Right cardiac atrium (tissue), 5 donors: ENCODE measurements at places on chromosomes 12 and 14. TPM values are rescaled to one million over a fixed set of nuclear protein-coding genes. Genes with fewer than 3 reads are reported as not detected.

- DNase-seq = no peak
Observed at GRCh38 chr12:110105159-110105558, 19.0 kb upstream of the IFT81 start.

DNA sequence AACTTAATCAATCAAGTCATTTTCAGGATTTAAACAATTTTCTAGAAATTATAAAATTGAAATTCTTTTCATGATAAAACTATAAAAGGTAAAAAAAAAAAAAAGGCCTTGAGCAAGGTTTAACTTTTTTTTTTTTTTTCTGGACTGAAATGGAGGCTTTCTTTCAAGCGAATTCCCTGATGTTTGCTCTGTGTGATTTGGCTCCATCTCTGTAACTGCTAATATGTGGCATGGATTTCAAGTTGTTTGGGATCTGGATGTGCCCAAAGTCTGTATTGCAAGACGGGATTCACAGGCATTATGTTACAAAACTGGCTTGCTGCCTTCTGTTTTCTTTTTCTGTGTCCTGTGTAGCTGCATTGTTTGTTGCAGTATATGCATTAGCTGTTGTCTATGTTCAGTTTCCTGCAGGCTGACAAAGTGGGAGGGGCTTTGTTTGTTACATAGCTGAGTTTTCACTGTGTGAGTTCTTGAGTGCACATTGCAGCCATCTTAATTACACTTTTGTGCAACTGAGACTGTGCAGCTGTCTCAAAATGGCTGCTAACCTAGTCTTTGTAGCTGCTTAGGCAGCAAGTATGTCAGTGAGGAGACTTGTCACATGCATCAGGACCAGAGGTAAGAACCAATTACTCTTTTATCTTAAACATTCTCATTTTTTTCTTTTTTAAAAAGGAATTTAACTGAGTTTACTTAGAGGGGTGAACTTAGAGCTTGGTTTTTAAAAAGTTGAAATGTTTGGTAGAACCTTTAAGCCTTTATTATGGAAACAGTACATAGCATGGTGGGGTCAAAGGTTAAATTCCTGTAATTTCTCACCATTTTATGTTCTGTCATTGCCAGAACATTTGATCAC lies 19.5 kb downstream of the ATF7IP start:
- DNase-seq = no peak

- DNase-seq = no peak
Observed at GRCh38 chr12:50635364-50635763, 128.5 kb upstream of the ATF1 start.

The WNT5B gene
- 3.6 TPM for total RNA-seq

DNA sequence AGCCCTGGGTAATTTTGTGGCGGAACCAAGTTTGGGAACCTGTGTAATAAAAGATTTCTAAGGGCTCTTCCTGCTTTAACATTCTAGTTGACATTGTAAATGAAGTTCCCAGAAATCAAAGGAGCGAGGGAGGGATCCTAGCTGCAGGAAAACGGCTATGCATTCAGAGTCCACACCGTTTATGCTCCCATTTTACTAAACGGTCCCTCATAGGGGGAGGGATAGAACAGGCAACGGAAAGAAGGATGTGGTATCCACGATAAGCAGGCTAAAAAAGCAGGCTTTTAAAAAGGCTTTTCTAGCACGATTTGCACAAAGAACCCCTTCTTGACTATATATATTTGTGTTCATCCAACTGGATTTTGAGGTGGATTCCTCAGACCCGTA lies 559 bp downstream of the SYNJ2BP start:
- DNase-seq = no peak

The EGLN3 gene
- 98.9 TPM for total RNA-seq

The CEP83 gene
- total RNA-seq = 26.5 TPM

GRCh38 chr12:2561367-2561766 lies 233.4 kb upstream of the FKBP4 start:
- DNase-seq = no peak

The ATN1 gene
- total RNA-seq = 88.5 TPM

The NEUROD4 gene
- total RNA-seq = not detected

The ERGIC2 gene
- total RNA-seq = 83.1 TPM

- no peak for DNase-seq
Observed at GRCh38 chr14:62303437-62303836, 541.2 kb downstream of the SNAPC1 start.

GRCh38 chr12:41441180-41441579 lies 253.1 kb downstream of the PDZRN4 start:
- DNase-seq = no peak

GRCh38 chr14:58167057-58167456 lies 15.0 kb upstream of the ARMH4 start:
- no peak for DNase-seq

The PHETA1 gene
- 8.3 TPM for total RNA-seq

GRCh38 chr12:65125247-65125646 lies 4.1 kb upstream of the WIF1 start:
- no peak for DNase-seq

- no peak for DNase-seq
Observed at GRCh38 chr12:132144810-132145168, 532 bp downstream of the NOC4L start.

- no peak for DNase-seq
Observed at GRCh38 chr12:127722611-127723010, 544.4 kb upstream of the TMEM132C start.

DNA sequence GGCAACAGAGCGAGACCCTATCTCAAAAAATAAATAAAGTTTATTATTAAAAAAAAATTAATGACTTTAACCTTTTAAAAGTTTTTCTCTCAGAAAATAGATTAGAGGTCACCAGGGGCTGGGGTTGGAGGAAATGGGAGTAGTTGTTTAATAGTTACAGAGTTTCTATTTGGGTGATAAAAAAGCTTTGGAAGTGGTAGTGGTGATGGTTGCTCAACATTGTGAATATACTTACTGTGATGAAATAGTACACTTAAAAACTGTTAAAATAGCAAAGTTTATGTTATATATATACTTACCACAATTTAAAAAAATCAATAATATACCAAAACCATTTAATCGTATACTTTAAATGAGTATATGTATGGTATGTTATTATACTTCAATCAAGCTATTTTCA lies 59.6 kb downstream of the ARL6IP4 start:
- DNase-seq = no peak

The HOXC4 gene
- 0.14 TPM for total RNA-seq

The TAS2R8 gene
- total RNA-seq = not detected

The NRIP2 gene
- 3.0 TPM for total RNA-seq

GRCh38 chr14:95240859-95241813 lies 78.6 kb downstream of the CLMN start:
- no peak for DNase-seq

The TAC3 gene
- not detected for total RNA-seq

DNA sequence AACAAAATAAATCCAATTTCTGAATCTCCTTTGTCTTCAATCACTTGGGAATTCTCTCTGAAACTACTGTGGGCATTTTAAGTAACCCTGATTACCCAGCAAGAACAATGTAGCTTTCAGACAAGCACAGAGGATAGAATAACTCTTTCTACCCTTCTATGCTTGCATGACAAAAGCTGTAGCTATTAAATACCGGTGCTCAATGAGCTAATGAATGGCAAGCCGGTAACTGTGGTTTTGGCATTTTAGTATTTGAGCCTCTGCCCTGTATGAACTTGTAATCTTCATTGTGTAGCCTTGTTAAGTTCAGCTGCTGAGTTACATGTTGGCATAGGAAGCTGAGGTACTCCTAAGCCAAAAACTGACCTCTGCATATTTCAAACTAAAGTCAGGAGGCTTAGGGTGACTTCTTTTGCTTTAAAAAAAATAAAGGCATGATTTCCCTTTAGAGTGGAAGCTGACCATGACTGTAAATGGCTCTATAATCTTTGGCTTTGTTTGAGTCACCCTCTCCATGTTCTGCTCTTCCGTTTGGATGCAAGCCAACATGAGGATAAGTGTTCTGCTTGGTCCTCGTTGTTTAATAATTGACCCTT lies 171.0 kb upstream of the HIF1A start:
- DNase-seq = no peak

- no peak for DNase-seq
Observed at GRCh38 chr14:104926619-104927431, 2.1 kb downstream of the PLD4 start.

The YARS2 gene
- total RNA-seq = 11.7 TPM

- DNase-seq = no peak
Observed at GRCh38 chr12:29816874-29817725, 33.4 kb upstream of the TMTC1 start.

GRCh38 chr12:13713556-13714410 lies 267.6 kb downstream of the GRIN2B start:
- no peak for DNase-seq

The OR8S1 gene
- not detected for total RNA-seq

The KITLG gene
- 7.7 TPM for total RNA-seq

DNA sequence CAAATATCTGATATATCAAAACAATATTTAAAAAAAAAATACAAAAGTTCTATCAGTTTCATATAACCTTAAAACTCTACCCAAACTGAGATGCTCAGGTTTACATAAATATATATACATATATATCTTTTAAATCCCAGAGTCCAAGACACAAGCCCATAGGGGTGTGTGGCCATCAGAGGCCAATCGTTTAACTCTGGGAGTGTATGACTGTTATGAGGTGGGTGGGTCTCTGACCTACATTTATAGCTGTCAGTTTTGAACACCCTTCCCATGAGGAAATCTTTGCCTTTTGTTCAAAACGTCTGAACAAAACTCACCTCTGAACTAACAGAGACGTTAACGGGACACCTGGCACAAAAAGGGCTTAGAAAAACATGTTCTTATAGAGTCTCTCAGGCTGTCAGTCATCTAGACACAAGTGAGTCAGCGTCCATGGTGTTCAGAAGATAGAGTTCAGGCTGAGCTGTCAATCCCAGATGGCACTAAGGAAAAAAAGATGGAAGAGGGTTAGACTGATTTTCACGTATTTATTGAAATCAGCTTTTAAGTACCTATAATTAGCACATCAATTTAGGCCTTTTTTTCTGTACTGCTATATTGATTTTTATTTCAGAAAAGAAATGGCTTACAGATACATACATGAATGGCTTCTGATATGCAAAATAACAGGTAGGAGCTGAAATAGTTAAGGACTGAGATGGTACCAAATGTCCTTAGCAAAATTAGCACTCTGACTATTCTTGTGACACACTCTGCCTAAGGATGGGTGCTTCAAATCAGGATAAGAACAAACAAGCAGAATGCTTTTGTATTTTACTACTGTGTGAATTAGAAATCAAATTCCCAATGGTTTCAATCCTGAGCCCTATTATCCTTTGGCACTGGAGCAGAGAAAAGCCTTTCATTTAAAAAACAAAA lies 29.2 kb downstream of the HIGD1C start:
- no peak for DNase-seq

The SIX6 gene
- not detected for total RNA-seq

The SDR9C7 gene
- total RNA-seq = not detected

- no peak for DNase-seq
Observed at GRCh38 chr14:73888971-73889370, 2.3 kb downstream of the ZNF410 start.

GRCh38 chr12:105084251-105085250 lies at the start of gene ALDH1L2:
TSS of gene ALDH1L2 (minus strand) at chr12:105084458. CDS start at chr12:105084436, 22 bp downstream.
- DNase-seq = peak; percentile 95

DNA sequence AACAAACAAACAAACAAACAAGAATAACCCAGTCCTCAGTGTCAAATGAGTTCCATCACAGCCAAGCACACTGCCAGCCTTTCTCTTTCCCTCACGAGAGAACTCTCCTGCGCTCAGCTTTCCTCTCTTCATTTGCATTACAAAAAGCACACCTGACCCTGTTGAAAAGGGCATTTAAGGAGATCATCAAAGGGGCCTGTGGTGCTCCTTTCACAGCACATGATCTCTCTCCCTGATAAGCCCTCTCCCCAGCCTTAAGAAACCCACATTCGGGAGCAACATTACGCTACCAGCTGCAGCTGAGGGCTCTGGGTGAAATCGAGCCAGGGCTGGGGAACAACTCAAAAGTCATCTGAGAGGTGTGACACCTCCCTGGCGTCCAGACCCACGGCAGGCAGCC lies 165.6 kb upstream of the TMCC3 start:
- DNase-seq = no peak

- no peak for DNase-seq
Observed at GRCh38 chr14:56061051-56061450, 57.2 kb upstream of the PELI2 start.

- DNase-seq = no peak
Observed at GRCh38 chr12:75684678-75685616, 173.5 kb upstream of the KRR1 start.

- no peak for DNase-seq
Observed at GRCh38 chr12:108807476-108807875, 49.9 kb downstream of the SSH1 start.

The GRIN2B gene
- not detected for total RNA-seq

DNA sequence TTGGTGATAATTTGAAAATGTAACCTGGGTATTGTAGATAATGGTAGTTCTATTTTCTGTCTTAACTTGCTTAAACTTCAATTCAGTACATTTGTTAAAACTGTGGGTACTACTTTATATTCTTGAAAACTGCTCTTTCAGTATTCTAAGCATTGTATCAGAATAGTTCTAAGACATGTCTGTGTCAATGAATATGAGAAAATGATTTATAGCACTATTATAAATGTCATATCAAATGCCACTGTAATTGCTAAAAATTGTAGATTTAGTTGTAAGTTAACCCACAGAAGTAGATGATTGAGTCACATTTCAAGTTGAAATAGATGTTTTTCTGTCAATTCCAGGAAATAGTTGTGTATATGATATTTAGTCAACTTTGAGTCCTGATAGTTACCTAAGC lies 2.4 kb downstream of the NAA30 start:
- DNase-seq = no peak

GRCh38 chr12:70692681-70693288 lies 55.6 kb upstream of the PTPRB start:
- DNase-seq = no peak

GRCh38 chr14:102573591-102574046 lies 18.8 kb upstream of the RCOR1 start:
- peak; percentile 4 for DNase-seq

DNA sequence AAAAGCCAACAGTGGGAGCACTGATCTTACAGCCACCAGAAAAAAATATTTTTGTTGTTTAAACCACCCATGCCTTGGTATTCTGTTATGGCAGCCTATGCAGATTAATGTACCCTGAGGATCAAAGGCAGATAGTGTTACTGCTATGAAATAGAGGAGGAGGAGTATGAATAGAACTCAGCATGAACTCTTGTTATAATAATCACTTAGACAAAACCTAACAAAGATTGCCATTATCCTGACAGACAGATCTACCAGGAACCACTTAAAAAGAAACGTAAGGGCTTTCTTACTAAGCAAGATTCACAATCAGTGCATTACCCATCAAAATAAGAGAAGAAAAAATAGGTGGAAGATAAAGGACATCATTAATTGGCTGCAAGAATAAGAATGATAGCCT lies 558.3 kb downstream of the GALC start:
- no peak for DNase-seq

- no peak for DNase-seq
Observed at GRCh38 chr14:48325486-48325885, 650.1 kb upstream of the MDGA2 start.
